ENCODE measurements at places on chromosomes 1 and 21. TPM values are rescaled to one million over a fixed set of nuclear protein-coding genes. Genes with fewer than 3 reads are reported as not detected.

TPTE gene
- not detected for total RNA-seq

DNA sequence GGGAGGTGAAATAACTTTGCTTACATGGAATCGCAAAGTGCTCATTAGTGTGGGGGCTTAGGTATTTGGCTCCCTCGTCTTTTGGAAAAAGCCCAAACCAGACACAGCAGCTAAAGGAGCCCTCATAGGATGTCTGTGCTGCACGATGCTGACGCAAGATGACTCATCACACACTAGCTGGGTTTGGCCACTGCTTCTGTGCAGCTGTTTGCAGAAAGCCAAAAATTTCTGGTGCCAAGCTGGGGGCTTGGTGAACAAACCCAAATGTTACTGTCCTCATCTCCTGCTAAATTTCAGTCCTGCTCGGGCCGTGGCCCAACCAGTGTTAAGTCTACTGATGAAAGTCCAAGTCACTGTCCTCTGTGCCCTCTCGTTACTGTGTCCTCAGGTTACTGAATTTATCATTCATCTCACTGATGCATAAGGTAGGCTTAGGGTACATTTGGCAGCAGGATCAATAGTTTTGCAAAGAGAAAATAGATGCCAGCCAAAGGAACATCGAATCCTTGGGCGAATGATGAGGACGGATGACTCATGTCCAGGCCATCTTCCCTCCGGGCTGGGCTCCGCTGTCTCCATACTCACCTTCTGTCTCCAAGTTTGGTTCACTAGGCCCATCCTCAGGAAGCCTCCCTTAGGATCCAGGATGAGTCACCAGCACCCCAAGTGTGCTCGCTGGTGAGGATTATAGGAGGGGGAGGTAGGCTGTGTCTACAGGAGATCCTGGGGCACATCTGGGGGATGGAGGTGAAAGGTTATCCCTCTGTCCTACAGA is 177.7 kb downstream of the ADSS2 start:
- DNase-seq: no peak

MARK1 gene
- 10.8 TPM for total RNA-seq

DNA sequence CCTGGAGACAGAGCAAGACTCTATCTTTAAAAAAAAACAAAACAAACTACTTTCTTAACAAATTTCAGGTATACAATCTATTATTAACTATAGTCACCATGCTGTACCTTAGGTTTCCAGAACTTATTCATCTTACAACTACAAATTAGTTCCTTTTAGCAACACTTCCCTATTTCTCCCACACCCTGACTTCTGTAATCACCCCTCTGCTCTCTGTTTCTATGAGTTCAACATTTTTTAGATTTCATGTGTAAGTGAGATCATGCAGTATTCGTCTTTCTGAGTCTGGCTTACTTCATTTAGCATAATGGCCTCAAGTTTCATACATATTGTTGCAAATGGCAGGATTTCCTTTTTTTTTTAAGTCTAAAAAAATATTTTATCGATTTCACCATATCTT is 77.9 kb upstream of the LPGAT1 start:
- DNase-seq: no peak

TNFSF18 gene
- not detected for total RNA-seq

DNA sequence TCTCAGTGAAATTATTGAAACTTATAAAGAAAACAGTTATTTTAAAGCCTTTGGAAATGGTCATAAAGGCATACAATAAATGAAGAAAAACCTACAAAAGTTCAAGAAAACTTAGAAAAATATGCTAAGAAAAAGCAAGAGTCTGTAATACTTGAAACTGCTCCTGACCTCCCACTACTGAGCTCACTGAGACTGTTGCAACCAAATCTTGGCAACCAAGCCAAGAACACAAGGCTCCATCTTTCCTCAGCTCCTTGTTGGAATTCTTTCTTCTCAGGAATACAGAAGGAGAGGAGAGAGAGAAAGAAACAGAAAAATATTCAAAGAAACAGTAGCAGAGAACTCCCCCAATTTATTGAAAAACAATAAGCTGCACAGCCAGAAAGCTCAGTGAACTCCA is 160.5 kb downstream of the RASAL2 start:
- no peak for DNase-seq

DNA sequence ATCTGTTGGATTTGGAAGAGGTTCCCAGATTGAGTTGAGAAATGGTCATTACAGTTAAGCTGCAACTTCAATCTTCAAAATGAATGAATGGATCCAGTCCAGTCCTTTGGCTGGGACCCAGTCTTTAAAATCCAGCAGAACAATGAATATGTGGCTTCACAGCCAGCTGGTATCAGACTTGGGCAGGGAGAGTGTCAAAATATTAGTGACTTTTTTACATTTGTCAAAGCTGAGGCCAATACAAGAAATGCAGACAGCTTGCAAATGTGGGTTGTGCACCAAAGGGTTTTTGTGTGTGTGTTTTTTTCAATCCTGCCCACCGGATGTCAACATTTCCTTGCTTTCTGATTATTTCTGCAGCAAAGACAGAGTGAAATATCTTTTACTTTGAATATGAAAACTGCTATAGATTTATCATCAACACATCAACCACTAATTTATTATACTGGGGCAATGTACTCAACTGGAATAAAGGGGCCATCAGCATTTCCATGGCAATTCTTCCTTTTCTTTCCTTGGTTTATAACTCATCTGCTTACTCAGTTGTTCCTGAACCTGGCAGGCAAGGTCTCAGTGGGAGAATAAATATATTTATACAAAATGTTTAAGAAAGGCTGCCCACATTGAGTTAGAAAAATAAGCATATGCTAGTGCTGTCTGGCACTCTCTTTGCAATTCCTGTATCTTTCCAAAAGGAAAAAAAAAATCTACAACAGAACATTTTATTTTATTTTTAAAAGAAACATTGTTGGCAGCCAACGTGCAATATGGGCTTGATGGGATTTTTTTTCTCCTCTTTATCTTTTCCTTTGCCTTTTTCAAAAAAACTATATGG is 491.6 kb upstream of the C1orf87 start:
- no peak for DNase-seq

GRCh38 chr1:36531833-36532232 is 49.1 kb upstream of the CSF3R start:
- no peak for DNase-seq

DNA sequence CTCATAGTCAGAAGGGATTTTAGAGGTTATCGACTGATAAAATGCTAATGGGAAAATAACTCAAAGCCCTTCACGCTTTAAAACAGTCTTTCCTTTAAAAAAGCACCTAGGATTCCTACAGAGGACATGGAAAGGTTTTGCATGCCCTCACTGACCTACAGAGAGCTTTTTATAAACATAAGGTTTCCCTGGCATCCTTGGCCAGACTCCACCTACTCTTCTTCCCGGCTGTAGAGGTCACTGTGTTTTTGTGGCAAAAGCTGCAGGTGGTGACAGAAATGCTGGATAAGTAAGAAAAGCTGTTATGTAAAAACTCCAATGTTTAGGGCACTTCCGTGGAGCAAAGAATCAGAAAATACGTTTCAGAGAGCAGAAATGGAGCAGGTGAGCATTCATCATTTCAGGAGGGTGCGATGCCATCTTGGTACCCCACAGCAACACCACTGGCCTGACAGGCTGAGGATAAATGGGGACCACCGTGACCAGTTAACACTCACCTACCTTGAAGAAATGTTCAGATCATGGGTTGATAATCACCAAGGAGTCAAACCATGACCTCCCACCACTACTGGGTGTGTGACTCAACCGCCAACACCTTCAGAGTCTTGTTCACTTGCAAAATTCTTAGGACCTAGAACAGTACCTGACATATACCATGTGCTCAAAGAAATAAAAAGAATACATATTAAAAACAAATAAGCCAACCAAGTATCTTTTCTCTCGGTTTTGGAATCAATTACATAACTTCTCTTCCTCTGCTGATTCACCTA is 46.6 kb downstream of the SSBP3 start:
- DNase-seq: no peak

DNA sequence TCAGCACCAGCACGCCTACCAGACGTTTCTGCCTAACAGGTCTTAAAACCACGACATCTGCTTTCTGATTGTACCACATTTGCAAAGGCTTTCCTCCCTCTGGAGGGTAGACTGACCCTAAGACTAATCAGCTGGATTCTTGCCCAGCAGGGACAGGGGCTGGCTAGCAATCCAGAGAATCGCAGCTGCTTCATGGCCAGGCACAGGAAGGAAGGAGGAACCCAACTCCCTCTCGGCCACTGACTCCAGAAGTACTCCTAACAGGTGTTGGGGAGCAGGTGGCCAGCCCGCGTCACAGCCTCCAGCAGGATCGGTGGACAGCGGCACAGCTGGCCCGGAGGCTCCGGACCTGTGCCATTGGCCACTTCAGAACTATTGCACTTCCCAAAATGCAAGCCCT is 180.8 kb downstream of the NPHP4 start:
- no peak for DNase-seq

PKLR gene
- 0.57 TPM for total RNA-seq

KRTAP7-1 gene
- not detected for total RNA-seq

DNA sequence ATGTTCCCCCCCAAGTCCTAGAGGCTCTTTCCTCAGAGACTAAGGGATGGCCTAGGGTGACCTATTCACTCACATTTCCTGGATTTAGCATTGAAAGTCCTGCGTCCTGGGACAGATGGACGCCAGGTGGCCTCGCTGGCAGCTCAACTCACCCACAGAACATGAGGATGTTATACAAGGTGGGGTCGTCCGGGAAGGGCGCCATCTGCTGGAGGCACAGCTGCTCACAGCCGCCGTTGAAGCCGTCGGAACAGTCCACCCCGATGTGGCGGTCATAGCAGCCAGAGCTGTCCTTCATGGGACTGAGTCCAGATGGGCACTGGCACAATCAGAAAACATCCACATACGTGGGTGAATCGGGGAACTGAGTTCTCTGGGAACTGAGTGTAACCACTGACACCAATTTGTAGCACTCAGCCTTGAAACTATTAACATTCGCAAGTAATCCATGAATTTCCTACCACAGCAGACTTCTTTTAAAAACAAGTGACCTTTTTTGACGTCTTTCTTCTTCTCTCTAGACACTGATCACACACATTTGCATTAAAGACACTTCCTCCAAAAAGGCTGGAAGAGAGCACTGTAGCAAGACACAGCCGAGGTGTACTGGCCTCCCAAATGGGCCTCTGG is 215.4 kb downstream of the ASTN1 start:
- peak; percentile 67 for DNase-seq

RAVER2 gene
- total RNA-seq: 33.8 TPM

LEFTY1 gene
- 26.0 TPM for total RNA-seq

MCL1 gene
- 204 TPM for total RNA-seq

DNA sequence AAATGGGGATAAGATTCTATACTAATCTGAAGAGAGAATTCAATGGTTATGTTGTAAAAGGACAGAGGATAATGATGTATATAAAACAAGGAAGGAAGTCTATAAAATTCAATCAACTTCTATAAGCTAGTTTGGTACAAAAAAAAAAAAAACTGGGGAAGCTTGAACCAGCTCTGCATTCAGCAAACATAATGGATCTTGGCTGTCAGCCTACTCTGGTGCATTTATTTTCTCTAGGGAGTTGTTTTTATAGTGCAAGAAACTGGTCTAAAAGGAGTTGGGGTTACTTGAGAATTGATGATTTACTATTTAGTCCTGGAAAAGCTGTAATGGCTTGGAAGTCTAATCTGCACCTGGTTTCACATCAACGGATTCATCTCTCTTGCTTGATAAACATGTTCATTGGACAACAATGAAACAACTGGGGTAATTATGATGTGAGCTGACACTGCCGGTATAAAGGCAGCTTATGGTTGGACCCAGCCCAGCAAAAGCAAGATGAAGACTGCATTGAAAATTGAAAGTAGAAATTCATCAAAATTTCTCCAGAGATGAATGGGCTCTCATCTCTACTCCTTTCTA is 199.4 kb upstream of the NRIP1 start:
- no peak for DNase-seq

DNA sequence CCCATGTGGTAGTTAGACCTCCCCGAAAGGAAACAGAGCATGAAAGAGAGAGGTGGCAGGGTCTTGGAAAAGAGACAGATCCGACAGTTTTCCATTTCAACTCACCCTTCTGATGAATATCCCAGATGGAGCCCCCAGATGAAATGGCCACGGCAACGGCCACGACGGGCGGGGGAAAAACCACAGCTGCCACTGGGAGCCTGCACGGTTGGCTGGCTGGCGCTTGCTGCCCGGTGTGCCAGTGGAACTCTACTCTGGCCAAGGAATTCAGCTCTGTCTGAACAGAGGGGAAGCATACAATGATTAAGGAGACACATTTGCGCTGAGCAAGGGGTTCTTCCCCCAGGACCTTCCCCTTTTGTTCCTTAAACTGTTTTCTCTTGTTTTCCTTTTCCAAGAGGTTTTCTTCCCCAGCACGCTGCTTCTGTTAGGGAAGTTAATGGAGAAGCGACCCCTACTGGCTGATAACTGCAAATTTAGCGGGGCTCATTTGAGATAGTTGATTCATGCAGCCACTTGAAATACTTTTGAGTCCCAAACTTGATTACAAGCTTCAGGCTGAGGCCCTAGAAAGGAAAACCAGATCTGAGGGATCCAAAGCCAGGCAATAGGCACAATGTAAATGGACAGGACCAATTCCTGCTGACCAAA is 1122.5 kb downstream of the NCAM2 start:
- no peak for DNase-seq

C4BPB gene
- not detected for total RNA-seq

SLC66A1 gene
- total RNA-seq: 25.7 TPM
